Panc1 (cell line): ENCODE measurements at places on chromosomes 4 and X. TPM values are rescaled to one million over a fixed set of nuclear protein-coding genes. Genes with fewer than 3 reads are reported as not detected.

DNA sequence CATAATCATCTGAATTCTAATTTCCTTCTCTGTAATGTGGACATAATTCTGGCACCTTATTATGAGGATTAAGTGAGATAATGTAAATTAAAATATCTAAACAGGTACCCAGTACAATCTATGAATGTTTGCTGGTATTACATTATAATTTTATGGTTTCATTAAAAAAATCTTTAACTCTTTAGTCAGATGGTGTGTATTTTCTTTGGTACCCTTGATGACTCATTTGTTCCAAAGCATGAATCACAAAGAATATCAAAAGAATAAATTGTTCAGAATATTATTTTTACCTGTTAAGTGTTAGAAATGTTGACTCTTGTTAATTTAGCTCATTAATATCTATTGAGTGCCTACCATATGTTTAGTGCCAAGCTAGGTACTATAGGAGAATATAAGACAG lies 74.3 kb downstream of the SNX25 start:
- no peak for DNase-seq

DNA sequence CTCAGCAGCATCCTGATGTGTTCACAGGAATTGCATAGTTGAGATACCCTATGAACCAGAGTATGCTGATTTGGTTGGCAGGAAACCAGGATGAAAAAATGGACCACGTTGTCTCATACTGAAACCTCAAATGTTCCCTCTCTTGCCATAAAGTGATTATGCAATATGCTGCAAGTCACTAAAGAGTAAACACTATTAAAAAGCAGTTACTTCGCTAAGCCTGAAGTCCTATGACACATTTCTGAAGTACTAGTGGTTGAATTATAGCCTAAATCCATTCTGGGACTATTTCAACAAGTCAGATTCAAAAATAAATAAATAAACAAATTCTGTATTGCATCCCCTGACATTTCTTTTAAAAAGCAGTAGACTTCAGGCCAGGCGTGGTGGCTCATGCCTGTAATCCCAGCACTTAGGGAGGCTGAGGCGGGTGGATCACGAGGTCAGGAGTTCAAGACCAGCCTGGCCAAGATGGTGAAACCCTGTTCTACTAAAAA lies 106.0 kb upstream of the NAP1L5 start:
- peak; percentile 52 for DNase-seq

DNA sequence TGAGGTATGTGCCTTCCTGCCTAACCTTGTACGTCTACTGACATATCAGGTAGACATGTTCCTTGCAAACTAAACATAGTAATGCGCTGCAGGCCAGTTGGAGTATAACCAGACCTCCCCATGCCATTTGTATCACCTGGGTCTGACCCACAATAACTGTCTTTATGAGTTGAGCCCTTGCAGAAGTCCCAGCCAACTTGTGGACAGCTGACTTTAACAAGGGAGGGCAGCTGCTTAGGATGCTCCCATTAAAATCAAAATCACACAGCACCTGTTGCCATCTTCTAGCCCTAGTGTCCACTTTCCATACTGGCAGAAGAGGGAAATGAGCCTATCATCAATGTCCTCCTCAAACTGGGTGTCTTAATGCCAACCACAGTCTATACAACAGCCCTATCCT lies 41.6 kb downstream of the KANTR start:
- DNase-seq = no peak

DNA sequence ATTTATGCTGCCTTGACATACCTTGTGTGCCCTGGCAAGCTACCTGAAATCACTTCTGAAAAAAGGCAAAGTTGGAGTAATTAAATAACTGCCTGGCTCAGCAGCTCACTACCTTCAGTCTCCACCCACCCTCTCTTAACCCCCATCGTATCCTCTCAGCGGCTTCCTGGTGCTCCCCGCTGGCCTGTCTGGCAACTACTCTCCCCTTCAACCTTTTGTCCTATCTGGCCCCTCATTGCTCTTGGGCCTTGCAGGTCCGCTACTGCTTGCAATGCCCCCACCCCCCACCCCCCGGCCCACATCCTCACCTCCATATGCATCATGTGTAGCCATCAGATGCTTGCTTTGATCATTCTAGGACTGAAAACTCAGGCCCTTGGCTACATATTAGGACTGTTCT lies 34.5 kb downstream of the PRPS1 start:
- no peak for DNase-seq

- DNase-seq = no peak
These were observed 44.1 kb upstream of the FRMD7 start for GRCh38 chrX:132171881-132172280.

- no peak for DNase-seq
These were observed 88.3 kb downstream of the NHSL2 start for GRCh38 chrX:71998836-71999509.

DNA sequence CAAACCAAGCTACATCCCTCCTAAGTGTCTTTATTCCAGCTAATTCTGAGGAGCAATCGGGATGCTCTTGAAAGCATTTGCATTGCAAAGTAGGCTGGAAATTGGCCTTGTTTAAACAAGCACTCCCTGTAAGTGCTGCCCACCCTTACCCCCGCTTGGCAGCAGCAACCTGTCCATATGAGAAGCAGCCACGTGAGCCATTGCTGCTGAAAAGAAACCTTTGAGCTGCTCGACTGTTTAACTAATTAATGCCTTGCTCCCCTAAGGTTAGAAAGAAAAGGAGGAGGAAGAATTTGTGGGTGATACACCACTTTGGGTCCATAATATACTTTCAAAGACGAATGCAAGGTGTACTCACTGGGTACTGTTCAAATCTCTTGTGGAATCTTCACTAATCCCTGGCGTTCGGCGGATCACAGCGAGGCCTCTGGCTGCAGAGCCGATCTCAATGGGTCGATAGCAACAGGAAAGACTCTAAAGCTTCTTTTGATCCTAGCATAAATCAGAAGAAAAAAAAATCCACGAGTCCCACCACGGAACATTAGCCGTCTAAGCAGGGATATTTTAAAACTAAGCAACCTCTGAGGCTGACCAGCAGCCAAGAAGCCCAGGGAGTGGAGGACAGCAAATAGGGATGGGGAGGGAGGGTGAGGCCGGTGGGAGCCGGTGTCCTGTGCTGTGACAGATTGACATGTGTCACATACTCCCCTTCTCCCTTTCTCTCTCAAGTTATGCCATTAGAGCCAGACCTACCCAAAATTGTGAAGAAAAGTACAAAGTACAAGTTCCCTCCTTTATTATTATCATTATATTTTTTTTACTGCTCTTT lies 37.2 kb upstream of the MGST2 start:
- DNase-seq = no peak

DNA sequence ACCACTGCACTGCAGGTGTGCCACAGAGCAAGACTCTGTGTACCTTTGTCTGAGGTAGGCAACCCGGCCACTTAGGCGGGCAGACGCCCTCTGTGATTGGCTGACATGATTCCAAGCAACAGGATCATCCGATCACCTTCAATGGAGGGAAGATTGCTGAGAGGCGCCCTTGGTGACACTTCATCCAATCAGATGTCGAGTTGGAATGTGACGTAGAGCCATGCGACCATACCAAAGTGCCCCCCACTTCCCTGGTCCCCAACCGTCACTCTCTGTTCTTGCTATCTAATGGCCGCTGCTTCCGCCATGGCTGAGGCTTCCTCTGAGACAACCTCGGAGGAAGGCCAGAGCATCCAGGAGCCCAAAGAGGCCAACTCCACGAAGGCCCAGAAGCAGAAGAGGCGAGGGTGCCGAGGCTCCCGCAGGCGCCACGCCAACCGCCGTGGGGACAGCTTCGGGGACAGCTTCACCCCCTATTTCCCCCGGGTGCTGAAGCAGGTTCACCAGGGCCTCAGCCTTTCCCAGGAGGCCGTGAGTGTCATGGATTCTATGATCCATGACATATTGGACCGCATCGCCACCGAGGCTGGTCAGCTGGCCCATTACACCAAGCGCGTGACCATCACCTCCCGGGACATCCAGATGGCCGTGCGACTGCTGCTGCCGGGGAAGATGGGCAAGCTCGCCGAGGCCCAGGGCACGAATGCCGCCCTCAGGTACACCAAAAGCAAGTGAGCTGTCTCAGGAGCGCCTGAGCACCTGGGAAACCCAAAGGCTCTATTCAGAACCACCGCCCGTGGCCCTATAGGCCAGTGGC lies at the start of gene H2BW2:
H2BW2 (plus strand) TSS at position 268 of the 817 bp plus-strand sequence; CDS start at position 307, 39 bp downstream.
- DNase-seq = no peak

DNA sequence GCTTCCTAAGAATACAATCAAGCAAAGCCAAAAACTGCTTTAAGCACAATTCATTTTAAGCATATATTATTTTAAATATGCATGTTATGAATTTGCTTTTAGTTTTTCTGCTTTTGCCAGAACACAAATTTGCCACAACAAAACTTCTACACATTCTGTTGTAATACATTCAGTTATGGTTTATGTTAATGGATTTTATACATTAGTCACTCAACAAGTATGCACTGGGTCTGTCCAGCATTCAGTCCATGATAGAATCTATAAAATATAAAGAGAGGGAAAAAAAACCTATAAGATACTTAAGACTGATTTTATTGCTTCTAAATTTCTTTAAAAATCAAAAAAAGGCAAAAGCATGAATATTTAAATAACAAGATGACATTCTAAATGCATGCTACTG lies 22.2 kb downstream of the IQCM start:
- DNase-seq = no peak

DNA sequence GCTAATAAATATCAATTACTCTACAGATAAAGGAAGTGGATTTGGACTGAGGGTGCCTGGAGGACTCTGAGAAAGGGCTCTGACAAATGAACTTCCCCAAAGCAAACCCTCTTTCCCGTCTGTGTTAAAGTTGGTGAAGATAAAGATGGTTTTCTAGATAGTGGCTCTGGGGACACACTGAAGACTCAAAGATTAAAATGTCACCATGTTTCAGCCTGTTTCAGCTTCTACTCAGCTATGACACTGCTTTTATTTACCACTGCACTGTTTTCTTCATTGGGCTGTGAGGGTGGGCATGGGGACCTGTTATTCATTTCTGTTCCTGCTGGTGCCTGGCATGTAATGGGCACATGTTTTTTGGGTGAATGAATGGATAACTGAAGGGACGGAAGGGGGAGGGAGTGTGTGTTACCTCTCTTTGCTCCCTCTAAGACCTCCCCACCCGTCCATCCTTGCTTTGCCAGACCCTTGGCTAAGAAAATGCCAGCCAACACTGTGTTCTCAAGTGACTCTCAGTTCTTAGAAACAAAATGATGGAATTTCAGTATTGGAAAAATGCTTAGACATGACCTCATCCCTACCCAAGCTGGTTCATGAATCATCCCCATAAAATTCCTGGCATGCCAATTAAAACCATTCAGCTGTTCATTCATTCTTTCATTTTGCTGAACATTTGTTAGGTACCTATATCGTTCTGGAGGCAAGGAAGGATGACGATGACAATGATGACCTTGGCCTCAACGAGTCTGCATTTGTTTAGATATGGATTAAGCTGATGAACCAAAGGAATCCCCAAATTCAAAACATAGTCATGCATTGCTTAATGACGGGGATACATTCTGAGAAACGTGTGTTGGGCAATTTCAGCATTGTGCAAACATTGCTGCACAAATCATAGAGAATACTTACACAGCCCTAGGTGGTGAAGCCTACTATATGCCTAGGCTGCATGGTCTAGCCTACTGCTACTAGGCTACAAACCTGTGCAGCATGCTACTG lies 13.4 kb upstream of the STK32B start:
- DNase-seq = peak; percentile 90

DNA sequence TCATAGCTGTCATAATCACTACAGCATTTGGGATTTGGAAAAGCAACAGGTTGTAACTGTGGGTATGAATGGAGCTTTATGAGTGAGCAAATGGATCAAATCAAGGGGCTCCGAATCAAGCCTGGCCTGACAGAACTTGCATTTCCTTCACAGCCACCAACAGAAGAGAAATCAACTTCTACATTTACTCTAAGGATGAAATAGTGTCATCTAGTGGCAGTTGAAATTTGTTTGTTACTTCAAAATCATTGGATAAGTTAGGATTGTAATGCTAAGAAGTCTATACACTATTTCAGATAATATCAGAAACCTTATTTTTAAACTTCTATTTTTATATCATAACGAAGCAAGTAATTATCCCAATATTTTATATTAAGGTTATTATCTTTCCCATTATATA lies 10.7 kb upstream of the WDR17 start:
- no peak for DNase-seq

DNA sequence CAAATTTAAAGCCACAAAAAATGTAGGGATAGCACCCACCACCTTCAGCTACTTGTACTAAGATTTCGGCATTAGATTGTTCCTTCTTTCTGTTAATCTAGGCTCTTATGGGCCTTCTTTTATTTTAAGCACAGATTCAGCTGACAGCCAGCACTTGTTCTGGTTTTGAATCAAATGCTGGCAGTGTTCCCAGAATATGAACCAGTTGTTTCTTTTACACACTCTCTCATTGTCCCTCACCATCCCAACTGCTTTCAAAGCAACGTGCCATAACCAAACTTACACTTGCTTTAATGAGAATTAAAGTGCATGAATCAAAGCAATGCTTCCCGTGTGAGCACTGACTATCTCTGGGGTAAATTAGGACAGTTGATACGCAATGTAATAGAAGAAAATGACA lies 744.5 kb upstream of the FAM241A start:
- DNase-seq = no peak

Gene CXXC4
- total RNA-seq = 0.59 TPM

Gene MAGEA9B
- not detected for total RNA-seq
